ENCODE measurements at places on chromosomes 5 and 9.

- DNase-seq, result no peak
Measured at GRCh38 chr5:159113405-159113804, 13.7 kb upstream of the EBF1 start.

DNA sequence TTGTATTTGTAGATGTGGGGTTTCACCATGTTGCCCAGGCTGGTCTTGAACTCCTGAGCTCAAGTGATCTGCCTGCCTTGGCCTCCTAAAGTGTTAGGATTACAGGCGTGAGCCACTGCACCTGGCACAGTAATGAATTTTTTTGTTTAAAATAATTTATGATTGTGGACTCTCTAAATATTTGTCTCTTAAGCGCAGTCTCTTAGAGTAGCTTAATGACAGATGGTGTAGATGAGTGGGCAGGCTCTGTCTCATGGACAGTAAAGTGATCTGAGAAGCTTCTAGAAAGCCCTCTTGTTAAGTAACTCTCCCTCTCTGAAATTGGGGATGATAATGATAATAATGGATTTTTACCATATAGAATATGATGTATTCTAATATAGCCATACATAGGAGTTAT is 47.5 kb upstream of the KIAA1958 start:
- no peak for DNase-seq

DNA sequence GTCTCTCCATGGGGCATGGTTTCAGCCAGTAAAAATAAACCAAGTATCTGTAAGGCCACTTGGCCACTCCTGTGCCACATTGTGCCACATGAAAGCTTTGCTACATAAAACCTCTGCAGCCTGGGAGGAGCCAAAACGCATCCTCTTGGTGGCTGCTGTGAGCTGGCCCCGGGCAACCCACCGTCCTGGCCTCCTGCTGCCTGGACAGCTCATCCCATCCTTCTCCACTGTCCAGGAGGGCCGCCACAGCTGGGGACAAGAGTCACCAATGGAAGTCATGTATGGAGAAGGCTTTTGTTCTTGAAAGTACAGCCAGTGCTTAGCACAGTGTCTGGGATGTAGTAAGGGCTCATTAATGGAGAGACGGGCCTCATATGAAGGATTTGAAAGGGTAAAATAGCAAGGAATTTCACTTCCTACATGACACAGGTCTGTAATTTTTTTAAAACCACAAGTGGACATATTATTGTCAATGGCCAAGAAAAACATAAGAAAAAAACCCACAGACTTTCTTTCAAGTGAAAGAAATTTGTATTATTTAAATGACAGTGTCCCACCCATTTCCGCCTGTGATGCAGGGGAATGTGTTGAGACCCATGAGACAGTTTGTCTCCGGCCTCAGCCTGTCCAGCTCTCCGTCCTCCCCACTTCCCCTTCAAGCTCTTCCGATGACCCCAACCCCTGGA is 6.6 kb downstream of the PTGES start:
- DNase-seq, result no peak

GRCh38 chr5:78367318-78367991 is 7.0 kb downstream of the SCAMP1 start:
- no peak for DNase-seq

All from activated CD8-positive, alpha-beta memory T cell treated with anti-CD3 and anti-CD28 coated beads for 24 hours (primary cell).